ENCODE measurements at places on chromosomes 1 and 21.

GRCh38 chr1:165847486-165847885, 20.1 kb downstream of the UCK2 start:
- DNase-seq, result no peak

DNA sequence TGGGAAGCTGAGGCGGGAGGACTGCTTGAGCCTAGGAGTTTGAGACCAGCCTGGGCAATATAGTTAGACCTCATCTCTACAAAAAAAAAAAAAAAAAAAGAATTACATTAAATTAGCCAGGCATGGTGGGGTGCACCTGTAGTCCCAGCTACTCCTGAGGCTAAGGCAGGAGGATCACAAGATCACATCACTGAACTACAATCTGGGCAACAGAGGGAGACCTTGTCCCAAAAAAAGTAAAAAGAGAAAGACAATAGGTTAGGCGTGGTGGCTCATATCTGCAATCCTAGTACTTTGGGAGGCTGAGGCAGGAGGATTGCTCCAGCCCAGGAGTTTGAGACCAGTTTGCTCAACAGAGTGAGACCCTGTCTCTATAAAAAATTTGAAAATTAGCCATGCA, 130.3 kb downstream of the TIAM1 start:
- peak; percentile 9 for DNase-seq

DNA sequence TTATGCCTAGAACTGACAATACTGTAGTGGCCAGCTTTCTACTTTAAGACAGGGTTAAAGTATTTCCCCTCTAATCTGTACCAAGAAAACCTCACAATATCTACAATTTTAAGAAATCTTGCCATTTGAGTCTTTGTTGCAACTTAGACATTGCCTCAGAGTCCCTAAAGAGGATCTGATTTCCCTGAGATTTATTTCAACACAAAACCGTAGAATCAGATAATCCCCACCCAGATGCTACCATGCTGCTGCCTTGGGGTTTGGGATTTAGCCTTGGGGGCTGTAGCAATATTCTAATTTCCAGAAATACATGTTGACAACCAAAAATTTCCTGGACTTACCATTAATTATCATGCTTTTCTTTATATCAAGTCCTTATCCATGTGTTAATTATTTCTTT, 50.3 kb upstream of the DENND1B start:
- no peak for DNase-seq

DNA sequence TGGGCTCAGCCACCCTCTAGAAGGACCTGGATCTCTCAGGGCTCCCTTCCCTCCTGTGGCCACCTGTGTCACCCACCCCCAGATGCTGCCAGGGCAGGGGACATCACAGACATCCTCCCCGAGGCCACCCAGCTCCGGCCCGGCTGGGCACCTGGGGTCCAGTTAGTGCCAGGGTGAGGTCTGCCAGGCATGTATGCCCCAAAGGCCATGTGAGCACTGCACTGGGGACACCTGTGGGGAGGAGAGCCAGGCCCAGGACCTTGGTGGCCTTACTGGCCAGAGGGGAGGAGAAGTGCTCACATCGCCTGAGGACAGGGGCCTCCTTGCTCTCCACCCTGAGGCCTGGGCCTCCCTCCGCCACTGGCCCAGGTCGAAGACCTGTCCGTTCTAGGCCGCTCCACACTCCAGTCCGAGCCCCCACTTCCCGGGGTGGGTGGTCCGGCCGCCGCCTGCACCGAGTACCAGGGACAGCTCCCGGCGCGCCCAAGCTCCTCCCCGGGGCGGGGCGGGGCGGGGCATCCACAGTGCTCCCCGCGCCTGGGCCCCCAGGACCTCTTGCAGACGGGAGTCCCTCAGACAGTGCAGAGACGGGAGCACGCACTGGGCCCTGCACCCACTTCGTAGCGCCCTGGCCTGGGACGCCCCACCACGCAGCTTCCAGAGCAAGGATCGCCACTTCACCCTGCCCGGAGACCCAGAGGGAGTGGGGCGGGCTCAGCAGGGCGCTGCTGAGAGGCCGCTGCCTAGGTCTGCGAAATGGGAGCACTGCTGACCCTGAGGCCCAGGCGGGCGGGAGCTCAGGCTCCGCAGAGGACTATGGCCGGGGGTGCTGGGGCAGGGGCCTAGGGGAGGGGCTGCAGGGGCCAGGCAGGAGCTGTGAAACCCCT, 34.3 kb upstream of the CCDC27 start:
- DNase-seq, result no peak

- DNase-seq, result no peak
These were observed 7.5 kb upstream of the CYP4A11 start for GRCh38 chr1:46948629-46949416.

GRCh38 chr1:221855156-221855555, 113.3 kb upstream of the DUSP10 start:
- DNase-seq, result no peak

DNA sequence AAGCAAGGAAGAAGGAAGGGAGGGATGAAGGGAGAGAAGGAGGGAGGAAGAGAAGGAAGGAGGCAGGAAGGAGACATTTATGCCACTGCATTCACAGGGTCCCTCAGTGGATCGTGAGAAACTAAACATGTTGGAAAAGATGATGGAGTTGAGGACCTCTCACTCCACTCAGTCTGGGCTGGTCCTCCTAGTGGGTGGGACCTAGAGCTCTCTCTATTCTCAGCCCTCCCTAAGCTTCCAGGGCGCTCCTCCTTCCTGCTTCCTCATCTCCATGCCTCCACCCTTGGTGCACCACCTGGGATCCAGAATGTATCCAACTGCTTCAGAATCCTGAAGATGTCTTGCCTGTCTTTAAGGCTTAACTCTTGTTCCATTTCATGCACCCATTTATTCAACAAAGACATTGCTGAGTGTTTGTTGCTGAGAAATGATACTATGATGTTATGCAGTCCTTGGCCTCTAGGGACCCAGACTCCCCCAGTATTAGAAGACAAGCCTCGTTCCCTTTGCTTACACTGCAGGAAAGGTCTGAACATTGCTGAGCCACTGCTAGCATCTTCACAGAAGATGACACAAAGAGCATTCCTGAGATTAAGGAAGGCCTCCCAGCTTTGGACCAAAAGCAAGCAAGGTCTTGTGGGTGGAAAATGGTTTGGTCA, 88.5 kb downstream of the BEND5 start:
- no peak for DNase-seq

- no peak for DNase-seq
These were observed 203.7 kb downstream of the PLA2G4A start for GRCh38 chr1:187032316-187032981.

DNA sequence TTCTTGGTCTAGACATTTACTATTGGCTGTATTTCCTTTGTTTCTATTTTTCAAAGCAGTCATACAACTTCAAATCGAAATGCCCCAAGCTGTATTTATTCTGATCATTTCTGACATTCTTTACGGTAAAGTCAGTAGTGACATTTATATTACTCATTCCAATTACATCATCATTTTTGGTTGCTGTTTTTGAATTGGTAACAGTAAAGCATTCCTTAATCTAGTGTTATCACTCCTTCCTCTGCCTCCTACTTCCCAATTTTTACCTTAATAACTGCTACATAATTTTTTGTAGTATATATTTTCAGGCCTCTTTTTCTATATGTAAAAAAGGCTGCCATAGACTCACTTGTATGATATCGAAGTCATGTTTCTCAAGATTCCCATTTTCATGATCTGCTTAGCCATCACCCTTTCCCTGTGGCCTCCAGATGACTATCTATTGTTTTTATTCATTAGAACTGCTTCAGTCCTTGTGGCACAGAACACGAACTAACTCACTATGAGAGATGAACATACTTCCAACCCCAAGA, 167.2 kb downstream of the RUNX1 start:
- DNase-seq, result no peak

- peak; percentile 61 for DNase-seq
These were observed 78.1 kb downstream of the DESI2 start for GRCh38 chr1:244730934-244731434.

DNA sequence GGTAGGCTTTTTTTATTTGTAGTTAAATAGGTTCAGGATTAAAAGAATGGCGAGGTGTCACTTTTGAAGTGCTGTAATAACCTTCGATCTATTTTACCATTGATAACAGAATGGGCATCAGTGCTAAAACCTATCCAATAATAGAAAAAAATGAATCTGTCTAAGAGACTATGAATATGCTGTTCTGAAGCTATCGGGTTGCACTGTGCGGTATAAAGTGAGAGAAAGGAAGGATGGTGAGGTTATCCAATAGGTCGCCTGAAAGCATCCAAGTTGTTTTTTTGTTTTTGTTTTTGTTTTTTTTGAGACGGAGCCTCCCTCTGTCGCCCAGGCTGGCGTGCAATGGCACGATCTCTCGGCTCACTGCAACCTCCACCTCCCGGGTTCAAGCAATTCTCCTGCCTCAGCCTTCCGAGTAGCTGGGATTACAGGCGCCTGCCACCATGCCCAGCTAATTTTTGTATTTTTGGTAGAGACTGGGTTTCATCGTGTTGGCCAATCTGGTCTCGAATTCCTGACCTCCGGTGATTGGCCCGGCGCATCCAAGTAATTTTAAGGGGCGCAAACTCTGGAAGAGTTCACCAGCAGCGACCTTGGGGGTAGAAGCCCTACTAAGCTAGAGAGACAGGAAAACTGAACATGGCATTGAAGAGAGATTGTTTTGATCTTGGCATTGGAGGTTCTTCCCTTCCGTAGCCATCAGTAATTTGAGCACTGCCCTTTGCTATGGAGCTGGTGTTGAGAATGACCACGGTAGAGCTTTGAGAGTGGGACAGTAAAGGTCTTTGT, 8.7 kb upstream of the MDM4 start:
- DNase-seq, result peak; percentile 75

DNA sequence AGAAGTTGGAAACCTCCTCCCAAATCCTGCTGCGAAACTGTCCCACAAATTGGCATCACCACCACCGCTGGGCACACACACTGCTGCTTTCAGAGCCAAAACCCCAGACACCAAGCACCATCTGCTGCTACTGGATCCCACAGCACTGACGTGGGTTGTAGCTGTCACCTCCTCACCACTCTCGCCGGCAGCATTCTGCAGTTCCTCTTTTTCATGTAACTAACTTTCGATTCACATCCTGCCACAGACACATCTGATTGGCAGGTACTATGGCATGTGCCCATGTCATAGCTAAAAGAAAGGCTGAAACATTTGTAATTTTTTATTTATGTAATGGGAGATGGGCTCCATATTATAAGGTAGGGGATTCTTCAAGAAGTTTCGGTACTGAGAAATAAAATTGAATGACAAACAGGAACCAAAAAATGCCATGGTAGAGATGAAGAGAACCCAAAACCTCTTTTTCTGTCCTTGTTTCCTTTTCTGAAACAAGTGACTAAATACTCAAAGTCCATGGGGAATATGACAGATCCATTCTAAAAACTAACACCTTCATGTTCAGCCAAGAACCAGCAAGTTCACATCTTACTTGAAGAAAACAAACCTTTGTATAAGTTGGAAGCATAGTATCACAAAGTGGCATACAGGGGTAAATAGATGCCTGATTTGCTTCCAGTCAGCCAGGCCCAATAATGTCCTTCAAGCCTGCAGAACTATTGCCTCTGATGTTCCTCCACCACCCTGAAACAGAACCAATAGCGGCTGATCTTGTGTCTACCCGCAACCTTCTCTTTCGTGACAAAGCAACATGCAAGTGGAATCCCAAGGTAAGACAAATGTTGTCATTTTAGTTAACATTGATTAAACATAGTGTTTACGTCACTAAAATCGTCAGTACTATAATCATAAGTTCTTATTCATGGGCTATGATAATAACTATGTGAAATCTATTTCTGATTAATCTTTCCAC, 26.6 kb upstream of the RGS13 start:
- DNase-seq, result no peak

GRCh38 chr1:200506471-200506870, 96.6 kb upstream of the ZNF281 start:
- DNase-seq, result no peak

- DNase-seq, result no peak
These were observed at the start of gene GRHL3 for GRCh38 chr1:24319312-24319863. Gene GRHL3, plus strand, starts transcription at chr1:24319357. Its CDS starts 195 bp downstream, at chr1:24319552.

- no peak for DNase-seq
These were observed 645 bp upstream of the TLR5 start for GRCh38 chr1:223143537-223144248.

DNA sequence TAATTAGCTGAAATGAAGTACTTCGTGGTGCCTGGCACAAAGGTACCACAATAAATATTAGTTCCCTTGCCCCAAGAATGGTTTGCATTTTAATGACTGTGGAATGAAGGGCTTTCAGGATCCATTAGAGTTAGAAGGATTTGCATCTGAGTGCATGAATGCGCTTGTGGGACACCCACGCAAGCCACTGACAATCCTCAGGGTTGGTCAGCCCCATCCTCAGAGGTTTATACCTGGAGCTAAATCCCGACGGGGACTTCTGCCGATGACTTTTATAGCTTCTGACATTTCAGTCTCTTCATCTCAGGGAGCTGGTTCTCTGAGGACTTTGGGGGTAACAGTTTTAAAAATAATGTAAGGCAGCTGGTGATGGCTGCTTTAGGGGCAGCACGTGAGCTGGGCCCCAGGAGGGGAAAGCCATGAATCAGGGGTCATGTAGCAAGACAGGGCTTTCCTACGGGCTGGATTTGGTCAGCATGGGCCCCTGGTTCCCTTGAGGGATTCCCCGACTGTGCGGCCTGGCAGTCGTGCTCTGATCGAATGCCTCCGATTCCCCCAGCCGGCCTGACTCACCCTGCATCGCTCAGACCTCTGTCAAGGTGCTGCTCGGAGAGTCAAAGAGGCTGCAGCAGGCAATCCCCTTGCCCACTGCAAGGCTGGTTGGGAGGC, 20.8 kb upstream of the IL10 start:
- no peak for DNase-seq

- DNase-seq, result no peak
These were observed 810.0 kb upstream of the NEGR1 start for GRCh38 chr1:73092383-73092782.

DNA sequence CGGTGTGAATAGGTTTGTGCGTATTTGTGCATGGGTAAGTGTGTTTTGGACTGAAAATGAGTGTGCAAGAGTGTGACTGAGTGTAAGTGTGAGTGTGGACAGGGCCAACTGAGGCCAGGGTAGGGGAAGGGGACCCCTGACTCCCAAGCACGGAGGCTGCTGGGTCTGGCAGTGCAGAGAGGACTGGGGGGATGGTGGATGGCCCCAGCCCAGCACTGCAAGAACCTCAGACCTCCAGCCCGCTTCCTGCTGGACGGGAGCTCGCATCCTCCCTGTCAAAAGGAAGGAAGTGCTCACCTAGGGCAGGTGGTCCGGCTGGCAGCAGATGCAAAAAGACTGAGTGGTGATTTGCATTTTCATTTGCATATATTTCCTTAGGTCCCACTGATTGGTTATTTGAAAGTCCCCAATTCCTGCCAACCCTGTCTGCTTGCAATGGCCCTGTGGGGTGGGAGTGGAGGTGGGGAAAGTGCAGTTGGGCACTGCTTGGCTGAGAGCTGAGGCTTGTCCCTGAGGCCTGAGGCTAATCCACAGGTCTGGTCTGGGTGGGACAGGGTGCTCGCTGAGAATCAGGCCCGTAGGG, 42.8 kb upstream of the CASZ1 start:
- no peak for DNase-seq

GRCh38 chr1:89754518-89754917, 66.3 kb upstream of the LRRC8D start:
- no peak for DNase-seq

Data from NCI-H1092 treated with DMSO at 0.1 percent for 48 hours (cell line).